ENCODE measurements at places on chromosomes 6 and 20.

DNA sequence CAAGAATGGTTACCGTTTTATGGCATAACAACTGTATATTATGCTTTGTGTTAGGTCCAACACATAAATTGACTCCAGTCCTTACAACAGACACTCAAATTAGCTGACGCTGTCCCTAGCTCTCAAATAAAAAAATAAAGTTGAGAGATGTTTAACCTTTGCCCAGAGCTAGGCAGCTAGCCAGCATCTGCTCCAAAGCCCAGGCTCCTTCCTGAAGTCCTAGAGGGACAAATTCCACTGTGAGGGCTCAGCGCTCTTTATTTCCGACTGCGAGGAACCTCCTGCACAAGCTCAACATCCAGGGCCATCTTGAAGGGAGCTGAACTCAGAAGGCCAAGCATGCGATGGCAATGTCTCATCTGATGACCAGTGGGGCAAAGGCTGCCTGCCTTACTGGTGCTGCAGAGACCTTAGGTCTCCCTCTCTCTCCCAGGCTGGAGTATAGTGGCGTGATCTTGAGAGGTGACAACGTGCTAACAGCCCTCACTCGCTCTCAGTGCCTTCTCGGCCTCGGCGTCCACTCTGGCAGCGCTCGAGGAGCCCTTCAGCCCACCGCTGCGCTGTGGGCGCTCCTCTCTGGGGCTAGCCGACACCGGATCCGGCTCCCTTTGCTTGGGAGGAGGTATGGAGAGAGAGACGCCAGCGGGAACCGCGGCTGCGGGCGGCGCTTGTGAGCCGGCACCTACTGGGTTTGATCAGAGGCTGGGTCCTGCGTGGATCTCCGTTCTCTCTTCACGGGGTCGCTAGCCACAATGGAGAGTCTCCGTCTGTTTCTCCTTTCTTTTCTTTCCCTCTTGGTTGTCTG is 24.7 kb upstream of the GFOD1 start:
- no peak for DNase-seq

DNA sequence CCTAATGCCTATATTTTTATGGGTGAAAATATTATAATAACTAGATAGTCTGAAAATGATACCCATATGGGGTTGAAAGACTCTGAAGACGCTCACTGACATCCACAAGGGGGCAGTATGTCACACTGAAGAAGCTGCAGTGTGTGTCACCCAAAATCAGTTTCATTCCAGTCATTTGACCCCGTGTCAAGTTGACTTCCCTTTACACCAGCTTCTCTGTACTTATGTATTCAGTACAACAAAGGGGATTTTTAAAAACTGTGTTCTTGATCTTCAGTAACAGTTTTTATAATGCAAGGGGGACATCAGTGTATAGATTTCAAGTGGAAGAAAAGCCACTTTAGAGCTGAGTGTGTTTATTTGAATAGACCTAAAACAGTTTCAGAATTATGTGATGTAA is 19.3 kb downstream of the FAXC start:
- DNase-seq: no peak

GRCh38 chr6:155201461-155202226 is 62.2 kb upstream of the CLDN20 start:
- DNase-seq: no peak

DNA sequence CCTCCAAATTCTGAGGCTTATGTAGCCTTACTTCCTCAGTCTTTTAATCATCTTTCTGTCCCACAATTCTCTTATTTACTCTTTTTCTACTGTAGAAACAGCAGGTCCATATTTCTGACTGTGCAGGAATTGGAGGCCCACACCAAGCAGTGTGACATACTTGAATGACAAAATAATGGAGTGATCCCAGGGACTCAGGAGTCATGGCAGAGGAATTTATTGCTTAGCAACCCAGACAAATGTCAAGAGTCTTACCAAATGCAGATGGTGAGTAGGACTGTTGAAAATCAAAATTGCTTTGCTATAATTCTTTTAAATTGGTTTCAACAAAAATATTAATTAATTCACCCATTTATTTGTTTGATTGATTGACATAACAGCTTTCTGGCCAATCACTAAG is 59.9 kb downstream of the HTR1B start:
- DNase-seq: no peak

- DNase-seq: no peak
Observed at GRCh38 chr6:166921570-166921969, 34.8 kb downstream of the RNASET2 start.

- no peak for DNase-seq
Observed at GRCh38 chr6:82237013-82237412, 10.5 kb downstream of the IBTK start.

DNA sequence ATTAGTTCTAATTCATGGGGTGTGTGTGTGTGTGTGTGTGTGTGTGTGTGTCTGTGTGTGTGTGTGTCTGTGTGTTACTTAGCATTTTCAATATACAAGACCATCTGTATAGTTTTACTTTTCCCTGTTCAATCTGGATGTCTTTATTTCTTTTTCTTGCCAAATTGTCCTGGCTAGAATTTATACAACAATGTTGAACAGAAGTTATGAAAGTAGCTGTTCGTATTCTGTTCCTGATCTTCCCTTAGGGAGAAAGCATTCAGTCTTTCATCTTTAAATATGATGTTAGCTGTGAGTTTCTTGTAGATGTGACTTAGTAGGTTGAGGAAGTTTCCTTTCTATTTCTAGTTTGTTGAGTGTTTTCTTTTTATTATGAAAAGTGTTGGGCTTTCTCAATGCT is 334.7 kb upstream of the RNF24 start:
- DNase-seq: no peak

GRCh38 chr20:19621072-19621471 is 137.0 kb upstream of the RIN2 start:
- DNase-seq: no peak

DNA sequence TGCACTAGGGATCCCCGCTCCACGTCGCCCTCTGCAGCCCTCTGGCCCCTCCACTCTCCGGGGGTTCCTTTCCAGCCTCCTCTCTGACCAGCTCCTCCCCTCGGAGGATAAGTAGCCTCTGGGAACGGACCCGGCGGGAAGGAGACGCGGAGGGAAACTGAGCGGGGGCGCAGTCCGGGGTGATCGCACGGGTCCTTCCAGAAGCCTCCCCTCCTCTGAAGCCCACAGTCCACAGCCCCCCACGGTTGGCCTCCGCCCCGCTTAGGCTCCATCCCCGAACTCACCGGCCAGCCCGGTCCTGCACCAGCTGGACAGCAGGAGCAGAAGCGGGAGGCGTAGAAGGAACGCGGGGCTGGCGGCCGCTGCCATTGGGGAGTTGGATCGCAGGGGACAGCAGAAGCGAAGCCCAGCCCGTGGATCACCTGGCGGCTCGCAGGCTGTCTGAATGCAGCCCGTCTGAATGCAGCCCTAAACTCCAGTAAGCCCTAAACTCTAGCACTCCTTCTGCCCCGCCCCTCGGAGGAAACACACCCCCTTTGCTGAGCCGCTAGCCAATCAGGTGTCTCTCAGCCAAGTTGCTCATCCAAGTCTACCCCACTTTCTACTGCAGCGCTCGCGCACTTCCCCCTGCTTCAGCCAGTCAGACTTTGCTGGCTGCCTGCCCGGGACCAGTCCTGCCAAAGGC is at the start of gene RAET1G:
RAET1G (minus strand) TSS at position 480 of the 685 bp plus-strand sequence; CDS start at position 369, 111 bp downstream.
- peak; percentile 90 for DNase-seq

DNA sequence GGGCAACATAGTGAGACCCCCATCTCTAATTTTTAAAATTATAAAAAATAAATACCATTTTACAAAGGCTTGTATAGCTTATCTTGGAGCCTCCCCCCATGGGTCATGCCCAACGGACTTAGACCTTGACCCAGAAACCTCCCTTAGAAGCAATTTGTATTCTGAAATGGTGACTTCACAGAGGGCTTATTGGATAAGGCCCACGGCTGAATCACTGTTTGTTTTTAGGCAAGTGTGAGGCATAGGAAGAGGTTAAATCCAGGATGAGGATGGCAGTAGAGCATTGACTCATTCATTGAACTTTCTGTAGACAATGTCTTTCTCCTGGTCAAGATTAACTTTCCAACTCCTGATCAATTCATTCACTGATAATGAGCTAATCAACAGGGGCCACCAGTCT is 6.2 kb upstream of the SNAI1 start:
- no peak for DNase-seq

DNA sequence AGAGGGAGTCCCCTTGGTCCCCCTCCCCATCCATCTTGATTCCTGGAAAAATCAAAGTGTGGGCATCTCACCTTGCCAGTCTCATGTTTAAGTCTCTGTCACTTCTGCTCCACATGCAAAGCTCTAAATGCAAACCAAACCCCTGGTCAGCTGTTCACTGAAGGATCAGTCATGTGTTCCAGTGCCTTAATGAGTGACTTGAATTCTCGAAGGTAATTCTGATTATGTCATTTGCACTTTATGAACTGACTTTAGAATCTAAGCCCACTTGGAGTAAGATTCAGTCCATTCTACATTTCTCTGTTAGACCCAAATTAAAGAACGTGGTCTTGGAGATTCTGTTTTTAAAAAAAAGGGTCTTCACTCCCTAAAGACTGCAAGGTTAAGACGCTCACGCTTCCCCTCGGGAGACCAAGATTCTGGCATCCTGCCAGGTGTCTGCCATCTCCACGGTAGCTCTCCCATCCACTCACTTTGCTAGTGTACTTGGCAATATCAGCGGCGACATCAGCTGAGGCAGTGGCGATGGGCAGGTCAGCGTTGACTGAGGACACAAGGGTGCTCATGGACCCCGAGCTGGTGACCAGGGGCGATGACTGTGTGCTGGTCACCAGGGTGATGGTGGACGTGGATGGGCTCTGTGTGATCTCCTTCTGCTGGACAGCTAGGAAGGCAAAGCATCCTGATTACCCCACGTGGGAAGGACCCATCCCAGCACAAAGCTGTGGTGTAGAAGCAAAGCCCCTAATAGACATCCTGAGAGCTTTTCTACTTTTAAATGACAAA is 120.5 kb downstream of the ZMYND8 start:
- no peak for DNase-seq

Measured in naive thymus-derived CD4-positive, alpha-beta T cell (primary cell).